CD4-positive, alpha-beta T cell (primary cell): ENCODE measurements at places on chromosomes 7 and 10. TPM values are rescaled to one million over a fixed set of nuclear protein-coding genes. Genes with fewer than 3 reads are reported as not detected.

GRCh38 chr7:33536398-33537103, 368.8 kb upstream of the BMPER start:
- no peak for DNase-seq

DNA sequence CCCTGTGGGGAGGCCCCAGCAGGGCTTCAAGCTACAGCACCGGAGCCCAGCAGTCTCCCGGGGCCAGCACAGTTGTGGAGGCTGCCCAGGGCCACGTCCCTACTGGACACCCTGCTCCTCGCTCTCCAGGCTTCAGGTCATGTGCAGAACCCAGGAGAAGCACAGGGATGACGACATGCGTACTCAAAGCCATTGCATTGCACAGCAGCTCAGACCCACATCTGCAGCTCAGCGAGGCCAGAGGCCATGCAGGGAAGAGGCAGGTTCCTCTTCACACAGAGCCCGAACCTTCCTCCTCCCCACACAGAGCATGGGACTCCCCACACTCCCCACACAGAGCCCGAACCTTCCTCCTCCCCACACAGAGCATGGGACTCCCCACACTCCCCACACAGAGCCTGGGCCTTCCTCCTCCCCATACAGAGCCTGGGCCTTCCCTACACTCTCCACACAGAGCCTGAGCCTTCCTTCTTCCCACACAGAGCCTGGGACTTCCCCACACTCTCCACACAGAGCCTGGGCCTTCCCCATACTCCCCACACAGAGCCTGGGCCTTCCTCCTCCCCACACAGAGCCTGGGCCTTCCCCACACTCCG, 12.3 kb downstream of the CFAP46 start:
- no peak for DNase-seq

GRCh38 chr10:100723770-100724530, 21.4 kb upstream of the PAX2 start:
- no peak for DNase-seq

- DNase-seq = no peak
These were observed 12.6 kb downstream of the FFAR4 start for GRCh38 chr10:93579089-93579488.

DNA sequence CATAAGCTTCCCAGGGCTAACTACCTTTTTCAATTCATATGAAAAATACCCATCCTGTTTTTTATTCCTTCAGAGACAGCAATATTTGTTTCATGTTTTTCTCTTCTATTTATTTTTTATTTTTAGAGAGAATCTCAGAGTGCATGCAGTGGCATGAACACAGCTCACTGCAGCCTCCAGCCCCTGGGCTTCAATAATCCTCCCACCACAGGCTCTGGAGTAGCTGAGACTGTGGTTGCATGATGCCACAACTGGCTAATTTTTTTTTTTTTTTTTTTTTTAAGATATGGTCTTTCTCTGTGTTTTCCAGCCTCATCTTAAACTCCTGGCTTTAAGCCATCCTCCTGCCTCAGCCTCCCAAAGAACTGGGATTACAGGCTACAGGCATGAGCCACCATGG, 296.7 kb upstream of the AKR1E2 start:
- DNase-seq = no peak

JAZF1 gene
- 11.1 TPM for total RNA-seq

NANOS1 gene
- 0.14 TPM for total RNA-seq

DYDC2 gene
- total RNA-seq = not detected

PMPCB gene
- total RNA-seq = 101 TPM

CCDC3 gene
- not detected for total RNA-seq

PRSS37 gene
- not detected for total RNA-seq

ZSCAN21 gene
- total RNA-seq = 2.0 TPM
